IgD-negative memory B cell (primary cell): ENCODE measurements at places on chromosomes 2 and 18. TPM values are rescaled to one million over a fixed set of nuclear protein-coding genes. Genes with fewer than 3 reads are reported as not detected.

TMEM169 gene
- 0.53 TPM for polyA plus RNA-seq

ALKAL2 gene
- 3.5 TPM for polyA plus RNA-seq

ALPI gene
- not detected for polyA plus RNA-seq

CCNYL1 gene
- 2.4 TPM for polyA plus RNA-seq

COL4A3 gene
- 6.2 TPM for polyA plus RNA-seq

CDCA7 gene
- polyA plus RNA-seq, result 4.3 TPM

AQP12A gene
- not detected for polyA plus RNA-seq
